ENCODE measurements at places on chromosomes 5 and 9.

DNA sequence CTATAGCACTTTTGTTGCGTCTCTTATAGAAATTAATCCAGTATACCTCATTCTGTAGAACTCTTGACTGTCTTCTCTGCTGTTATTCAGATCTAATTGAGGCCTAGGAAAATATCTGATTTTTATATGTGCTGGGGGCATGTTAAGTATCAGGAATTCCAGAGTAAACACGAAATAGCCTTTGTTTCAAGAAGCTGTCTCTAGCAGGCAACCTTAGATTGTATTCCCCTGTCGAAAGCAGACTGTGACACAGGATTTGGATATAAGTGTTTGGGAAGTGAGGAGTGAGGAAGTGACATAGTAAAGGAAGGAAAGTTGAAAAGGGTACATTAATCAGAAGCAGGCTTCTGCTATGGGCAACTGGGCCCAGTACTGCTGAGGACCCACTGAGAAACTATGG is 72.1 kb upstream of the RASA1 start:
- DNase-seq: no peak

GRCh38 chr9:116849721-116850120 is 162.6 kb downstream of the TRIM32 start:
- DNase-seq: no peak

DNA sequence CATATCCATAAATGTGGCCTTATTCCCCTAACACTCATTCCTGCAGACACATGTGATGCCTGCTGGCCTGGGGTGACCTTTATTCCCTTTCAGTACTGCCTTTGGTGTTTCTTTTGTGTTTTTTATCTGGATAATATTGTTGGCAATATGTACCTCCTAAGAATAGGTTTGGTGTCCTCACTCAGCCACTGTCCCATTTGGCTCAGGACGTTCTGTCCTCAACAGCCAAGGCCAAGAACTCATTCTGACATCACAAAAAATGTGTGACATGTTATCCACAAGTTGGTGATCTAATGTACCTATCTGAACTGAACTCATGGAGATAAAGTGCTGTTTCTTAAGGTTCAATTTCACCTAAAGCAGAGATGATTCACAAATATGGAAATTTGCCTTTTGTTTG is 142.9 kb upstream of the GRAMD2B start:
- no peak for DNase-seq

DNA sequence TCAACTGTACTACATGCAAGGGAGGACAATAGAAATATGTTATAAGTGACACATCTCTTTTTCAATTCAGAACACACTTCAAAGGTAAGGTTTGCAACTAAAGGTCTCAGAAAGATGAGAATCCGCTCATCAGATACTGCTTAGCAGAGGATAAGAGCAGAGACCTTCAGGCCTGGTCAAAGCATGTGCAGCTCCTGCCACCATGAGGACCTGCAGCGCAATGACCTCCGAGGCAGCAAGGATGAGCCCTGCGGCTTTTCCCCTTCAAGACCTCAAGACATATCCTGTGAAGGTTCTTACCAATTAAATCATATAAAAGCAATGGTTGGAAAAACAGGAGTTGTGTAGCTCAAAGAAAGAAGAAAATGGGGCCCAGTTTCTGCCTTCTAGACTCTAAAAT is 135.8 kb downstream of the TRIM36 start:
- DNase-seq: no peak

GRCh38 chr5:158212917-158213316 is 354.0 kb upstream of the CLINT1 start:
- no peak for DNase-seq

DNA sequence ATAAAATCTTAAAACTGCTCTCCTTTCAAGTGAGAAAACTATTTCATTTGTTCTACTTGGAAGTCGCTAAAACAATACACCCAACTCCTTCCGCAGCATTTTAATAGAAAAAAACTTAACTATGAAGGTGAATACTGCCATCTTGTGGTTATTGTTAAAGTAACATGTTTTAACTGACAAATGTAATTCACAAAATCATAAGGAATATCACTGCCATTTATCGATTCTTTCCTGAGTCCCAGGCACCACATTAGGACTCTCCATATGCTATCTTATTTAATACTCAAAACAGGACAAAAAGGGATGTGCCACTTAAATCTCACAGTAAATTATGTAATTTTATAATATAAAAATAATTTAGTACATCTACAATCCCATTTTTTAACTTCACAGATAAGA is 130.5 kb upstream of the ITGA1 start:
- DNase-seq: no peak
